Motor neuron (in vitro differentiated cells): ENCODE measurements at places on chromosomes 16 and 17. TPM values are rescaled to one million over a fixed set of nuclear protein-coding genes. Genes with fewer than 3 reads are reported as not detected.

The LGALS9B gene
- not detected in 2 replicates for total RNA-seq

The RAMP2 gene
- total RNA-seq, result 2.4 and 4.0 TPM in 2 replicates

The SLX1A gene
- 28.0 and 34.3 TPM in 2 replicates for total RNA-seq

The CACNG5 gene
- total RNA-seq, result not detected in 2 replicates

The TBC1D28 gene
- total RNA-seq, result 0.16 TPM in 1 of 2 replicates, not detected in the other

The FBXL16 gene
- total RNA-seq, result 11.6 and 12.2 TPM in 2 replicates

The SLC9A5 gene
- 1.3 and 3.0 TPM in 2 replicates for total RNA-seq

GRCh38 chr17:38605411-38605840 is 326 bp downstream of the SRCIN1 start:
- peak; percentile 49 for ATAC-seq

- no peak for ATAC-seq
Observed at GRCh38 chr17:9273428-9274391, 252.4 kb downstream of the NTN1 start.

DNA sequence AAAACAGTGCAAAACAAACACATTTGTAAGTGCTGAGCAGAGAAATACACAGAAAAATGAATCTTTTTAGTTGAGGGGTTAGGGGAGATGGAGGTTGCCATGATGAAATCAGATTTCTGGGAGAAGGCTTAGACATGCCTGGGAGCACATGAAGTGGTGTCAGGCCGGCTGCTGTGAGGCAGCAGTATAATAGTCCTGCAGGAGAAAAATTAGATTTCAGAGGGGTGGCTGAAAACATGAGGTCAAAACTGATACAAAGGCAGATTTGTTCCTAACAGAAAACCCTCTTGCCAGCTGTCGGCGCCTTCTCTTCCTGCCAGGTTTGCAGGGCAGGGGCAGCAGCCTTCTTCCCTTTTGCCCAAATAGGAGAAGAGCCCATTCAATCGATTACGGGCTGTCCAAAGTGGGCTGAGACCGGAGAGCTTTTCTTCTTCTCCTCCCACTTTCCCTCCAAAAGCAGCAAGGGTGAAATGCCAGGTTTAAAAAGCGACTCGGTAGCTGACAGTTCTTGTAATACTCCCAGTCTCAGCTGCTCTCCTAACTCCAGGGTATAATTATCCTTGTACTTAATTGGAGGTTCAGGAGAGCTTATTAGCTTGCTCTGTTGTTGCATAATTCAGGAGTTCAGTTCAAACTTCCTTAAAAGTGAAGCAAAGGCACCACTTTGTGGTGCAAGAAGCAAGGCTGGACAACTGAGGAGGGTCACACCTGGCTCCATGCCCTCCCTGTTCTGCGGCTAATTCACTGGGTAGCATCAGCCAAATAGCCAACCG is 80.0 kb downstream of the PCTP start:
- ATAC-seq, result no peak

DNA sequence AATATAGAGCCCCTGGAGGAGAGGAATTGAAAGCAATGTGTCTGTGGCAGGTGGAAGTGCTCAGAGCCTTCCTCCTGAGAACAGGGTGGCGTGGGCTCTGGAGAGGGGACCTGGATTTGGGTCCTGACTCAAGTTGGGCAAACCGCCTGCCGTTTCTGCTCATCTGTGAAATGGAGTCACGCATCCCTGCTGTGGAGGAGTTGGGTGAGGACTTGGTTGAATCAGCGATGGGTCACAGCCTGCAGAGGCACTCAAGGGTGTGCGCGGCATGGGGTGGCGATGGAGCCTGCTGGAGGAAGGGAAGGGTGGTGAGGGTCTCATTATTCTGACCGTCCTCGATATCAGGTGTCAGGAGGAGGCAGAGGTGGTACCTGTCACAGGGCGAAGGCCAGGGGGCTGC is 3.1 kb downstream of the ADAD2 start:
- ATAC-seq, result no peak

DNA sequence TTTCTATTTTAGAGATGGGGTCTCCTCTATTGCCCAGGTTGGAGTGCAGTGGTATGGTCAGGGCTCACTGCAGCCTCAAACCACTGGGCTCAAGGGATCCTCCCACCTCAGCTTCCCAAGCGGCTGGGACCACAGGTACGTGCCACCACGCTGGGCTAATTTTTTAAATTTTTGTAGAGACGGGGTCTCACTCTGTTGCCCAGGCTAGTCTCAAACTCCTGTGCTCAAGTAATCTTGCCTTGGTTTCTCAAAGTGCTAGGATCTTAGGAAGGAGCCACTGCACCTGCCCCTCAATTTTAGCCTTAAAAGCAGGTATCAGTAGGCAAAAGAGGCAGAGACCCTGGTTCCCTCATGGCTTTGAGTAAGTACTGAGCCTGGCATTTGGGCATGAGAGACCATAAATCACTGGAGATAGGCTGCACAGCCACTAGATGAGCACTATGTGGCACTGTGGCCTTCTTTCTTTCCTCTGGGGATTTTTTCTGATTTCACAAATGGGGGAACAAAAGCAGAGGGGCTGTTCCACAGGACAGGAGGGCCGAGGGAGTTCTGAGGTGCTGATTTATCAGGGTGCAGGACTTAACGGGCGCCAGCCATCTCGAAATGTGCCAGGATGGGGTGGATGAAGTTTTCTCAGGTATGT is 82.2 kb downstream of the PLXDC1 start:
- no peak for ATAC-seq

DNA sequence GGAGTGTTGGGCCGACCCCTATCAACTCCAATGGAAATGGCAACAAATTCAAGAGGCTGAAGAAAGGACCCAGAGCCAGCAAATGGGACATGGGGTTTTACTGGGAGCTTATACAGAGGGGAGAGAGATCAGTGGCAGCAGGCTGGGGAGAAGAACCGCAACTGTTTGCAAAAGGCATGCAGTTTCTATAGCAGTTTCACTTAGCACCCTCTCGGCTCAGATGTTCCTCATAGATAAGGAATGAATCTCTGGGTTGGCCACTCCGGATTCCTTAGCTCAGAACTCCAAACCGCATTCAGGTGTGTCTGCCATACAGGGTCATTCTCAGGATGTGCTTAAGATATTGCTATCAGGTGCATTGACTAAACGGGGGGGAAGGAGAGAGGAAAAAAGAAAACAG is 71.1 kb upstream of the RPL38 start:
- ATAC-seq, result no peak

DNA sequence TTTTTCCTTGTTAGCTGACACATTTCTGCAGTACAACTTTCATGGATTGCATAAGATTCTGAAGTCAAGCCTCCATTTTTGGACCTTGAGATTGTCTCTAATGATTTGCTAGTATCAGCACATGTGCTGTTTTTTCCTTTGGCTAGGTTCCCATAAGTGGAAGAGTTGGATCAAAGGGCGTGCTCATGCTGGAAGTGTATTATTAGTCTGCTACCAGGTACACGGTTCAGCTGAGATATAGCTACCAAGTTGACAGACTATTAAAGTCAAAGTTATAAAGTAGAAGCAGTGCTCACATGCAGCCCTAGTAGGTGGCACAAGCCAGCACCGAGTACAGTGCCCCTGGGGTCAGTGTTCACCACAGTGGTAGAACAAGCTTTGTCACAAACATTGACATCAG is 3.2 kb downstream of the FAHD1 start:
- no peak for ATAC-seq

GRCh38 chr17:880443-881269 is 98.5 kb downstream of the MRM3 start:
- ATAC-seq, result no peak

DNA sequence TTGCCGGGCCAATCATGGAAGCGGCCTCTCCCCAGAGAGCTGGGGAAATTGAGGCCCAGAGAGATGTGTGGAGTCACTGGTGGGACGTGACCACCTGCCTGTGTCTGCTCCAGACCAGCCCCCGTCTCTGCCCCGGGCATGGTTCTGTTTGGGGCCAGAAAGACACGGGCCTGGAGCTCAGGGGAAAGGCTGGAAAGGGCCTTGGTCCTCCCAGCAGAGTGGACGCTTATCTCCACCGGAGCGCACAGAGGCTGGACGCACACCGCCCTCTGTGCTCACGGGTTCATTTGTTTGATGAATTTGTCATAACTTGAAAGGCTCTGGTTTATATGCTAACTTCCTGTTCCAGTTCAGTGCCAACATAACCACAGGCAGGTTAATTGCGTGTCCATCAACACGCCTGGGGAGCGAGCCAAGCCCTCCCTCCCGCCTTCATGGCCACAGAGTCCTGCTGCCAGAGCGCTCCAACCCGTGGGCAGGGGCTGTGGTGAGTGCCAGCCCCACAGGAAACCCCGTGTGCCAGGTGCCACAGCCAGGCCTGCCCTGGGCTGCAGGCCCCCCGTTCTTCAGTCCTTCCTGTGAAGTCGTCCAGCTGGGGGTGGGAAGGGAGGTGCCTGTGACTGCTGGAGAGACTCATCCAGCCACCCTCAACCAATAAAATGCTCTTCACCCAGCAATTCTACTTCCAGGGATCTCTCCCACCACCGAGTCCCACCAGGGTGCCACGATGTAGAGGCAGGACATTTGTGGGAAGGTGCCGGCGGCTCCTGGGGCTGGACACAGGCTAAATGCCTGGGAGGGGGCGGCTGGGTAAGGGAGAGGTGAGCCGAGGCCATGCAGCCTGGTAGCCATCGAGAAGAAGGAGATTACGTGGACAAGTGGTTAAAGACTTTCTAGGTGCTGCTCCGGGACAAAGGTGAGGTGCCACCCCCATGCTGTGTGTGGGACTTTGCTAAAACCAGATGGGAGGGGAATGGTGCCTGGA is 29.4 kb upstream of the BAHCC1 start:
- peak; percentile 31 for ATAC-seq

DNA sequence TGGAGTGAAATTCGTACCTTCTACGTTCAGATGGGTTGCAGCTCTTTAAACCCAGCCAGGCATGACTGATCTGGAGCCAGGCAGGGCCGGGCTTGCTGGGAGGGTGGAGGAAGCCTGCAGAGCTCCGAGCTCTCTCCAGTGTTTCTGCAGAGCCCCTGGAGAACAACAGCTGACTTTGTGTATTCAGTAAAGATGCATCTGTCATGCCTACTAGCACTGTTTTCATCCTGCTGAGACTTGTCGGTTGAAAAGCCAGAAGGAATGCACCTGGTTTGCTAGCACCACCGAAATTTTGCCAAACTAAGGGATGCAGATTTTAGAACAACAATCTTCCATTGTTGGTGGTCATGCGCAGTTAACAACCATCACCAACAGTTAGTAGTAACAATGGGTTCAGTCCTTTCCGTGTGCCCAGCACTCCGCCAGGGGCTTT is 22.4 kb upstream of the SCNN1B start:
- ATAC-seq, result peak; percentile 27

GRCh38 chr16:85681255-85681654 is 7.5 kb downstream of the GINS2 start:
- ATAC-seq, result no peak

GRCh38 chr16:11180489-11180888 is 75.5 kb downstream of the SOCS1 start:
- ATAC-seq, result no peak

DNA sequence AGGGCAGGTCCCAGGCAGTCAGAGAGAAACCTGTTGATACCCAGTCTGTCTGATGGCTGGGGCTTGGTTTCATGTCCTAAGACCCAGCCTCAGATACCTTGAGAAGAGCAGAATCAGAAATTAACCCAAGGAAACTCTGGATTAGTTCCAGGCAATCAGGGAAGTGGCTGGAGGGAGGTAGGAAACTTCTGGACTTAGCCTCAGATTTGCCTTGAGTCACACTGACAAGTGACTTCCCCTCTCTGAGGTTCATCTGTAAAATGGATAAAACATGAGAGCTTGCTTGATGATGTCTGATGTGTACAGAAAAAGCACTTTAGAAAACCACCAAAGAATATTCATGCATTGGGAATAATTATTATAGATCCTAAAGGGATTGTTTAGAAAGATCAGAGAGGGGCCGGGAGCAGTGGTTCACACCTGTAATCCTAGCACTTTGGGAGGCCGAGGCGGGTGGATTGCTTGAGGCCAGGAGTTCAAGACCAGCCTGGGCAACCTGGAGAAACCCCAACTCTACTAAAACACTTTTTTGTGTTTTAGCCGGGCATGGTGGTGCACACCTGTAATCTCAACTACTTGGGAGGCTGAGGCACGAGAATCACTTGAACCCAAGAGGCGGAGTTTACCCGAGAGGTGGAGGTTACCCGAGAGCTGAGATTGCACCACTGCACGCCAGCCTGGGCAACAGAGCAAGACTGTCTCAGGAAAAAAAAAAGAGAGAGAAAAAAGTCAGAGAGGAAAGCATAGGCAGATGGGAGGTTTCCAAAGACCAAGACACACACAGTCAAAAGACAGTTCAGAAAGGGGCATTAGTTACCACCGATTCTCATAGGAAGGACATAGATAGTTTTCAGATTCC is 3.8 kb downstream of the CIITA start:
- ATAC-seq, result no peak

GRCh38 chr16:54582631-54583250 is 296.2 kb upstream of the IRX3 start:
- no peak for ATAC-seq

- ATAC-seq, result no peak
Observed at GRCh38 chr16:77227745-77228144, 28.5 kb downstream of the SYCE1L start.

DNA sequence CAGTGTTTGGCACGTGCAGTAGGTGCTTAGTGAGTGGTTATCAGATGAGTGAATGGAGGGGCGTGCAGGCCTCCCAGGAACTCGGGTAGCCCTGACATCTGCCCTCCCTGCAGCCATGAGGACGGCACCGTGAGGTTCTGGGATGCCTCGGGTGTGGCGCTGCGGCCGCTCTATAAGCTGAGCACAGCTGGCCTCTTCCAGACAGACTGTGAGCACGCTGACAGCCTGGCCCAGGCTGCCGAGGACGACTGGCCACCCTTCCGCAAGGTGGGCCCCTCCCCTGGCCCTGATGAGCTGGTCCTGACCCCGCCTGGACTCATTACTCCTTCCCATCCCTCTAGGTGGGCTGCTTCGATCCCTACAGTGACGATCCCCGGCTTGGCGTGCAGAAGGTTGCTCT is 11.1 kb downstream of the LLGL1 start:
- ATAC-seq, result no peak

DNA sequence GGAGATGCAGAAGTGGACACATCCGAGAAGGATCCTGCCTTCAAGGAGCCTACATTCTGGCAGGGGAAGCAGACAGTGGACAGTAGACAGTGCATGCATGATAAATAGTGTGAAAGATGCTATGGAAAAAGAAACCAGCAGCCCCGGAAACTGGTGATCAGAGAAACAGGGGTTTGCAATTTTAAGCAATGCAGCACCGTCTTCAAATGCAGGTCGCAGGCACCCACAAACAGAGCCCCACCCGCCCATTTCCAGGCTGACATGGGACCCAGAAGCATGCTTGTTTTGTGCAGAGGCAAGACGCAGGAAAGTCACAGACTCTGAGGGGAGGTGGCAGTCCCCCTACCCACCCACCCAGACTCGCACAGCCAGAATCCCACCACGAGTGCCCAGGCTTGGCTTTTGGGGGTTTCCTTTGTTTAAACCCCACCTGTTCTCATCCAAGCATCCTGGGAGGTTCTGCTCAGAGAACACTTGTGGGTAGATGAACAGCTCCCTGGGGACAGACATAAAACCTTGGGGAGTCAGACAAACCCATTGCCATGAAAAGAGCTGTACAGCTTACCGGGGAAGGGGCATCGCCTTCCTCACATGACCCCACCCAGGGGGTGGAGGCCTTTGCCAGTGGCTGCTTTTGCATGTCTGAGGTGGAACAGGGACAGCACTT is 114.3 kb downstream of the MGAT5B start:
- no peak for ATAC-seq
